CD4-positive, alpha-beta T cell treated with Interleukin-4 for 4 hours (primary cell): ENCODE measurements at places on chromosomes 7 and 10.
A peak's percentile ranks its signal among the peaks of the same experiment; 100 is the strongest.

- no peak for DNase-seq
Observed at GRCh38 chr7:115005251-115005650, 83.4 kb downstream of the MDFIC start.

GRCh38 chr10:76523246-76523645 is 1091.8 kb downstream of the LRMDA start:
- DNase-seq = no peak

DNA sequence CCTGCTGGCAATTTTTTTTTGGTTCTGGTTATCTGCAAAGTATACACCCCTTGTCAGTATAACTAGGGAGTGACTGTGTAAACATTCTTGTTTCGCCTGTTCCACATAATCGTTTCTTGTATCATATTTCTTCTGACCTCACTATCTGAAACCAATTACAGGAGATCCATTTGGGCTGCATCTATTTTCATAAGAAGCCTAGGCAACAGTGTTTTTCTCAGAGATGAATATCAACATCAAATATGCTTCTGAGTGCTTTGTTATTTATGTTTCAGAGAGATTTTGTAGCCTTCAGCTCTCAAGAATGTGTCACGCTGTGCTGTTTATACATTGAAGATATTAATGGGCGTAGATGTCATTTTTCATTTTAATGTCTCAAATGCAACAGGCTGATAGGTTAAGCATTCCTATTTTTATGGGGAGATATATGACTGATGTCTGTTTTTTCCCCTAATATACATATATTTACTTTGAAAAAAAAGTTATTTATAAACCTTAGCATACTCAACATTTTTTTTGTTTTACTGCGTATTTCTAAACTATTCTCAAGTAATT is 115.5 kb downstream of the FOXP2 start:
- no peak for DNase-seq

DNA sequence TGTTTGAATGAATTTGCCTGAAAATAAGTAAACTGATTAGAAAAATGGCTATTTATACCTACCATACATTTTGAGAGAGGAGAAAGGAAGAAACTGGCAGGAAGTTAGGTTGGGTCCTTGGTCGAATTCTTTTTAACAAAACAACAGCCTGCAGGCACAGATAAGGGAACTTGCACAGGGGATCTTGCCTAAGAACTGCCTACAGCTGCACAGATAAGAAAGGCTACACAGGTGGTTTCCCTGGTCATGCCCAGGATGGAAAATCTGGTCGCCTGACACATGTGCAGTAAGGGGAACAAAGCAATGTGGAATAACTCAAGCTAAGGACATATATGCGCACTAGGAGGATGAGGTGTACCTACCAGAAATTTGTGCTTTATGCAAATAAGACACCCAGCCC is 732.1 kb upstream of the POT1 start:
- no peak for DNase-seq

- DNase-seq = no peak
Observed at GRCh38 chr7:69047151-69047754, 551.0 kb upstream of the AUTS2 start.

GRCh38 chr7:26305090-26305868 is 13.6 kb downstream of the SNX10 start:
- peak; percentile 13 for DNase-seq

GRCh38 chr7:37670436-37670835 is 13.1 kb upstream of the GPR141 start:
- DNase-seq = no peak

DNA sequence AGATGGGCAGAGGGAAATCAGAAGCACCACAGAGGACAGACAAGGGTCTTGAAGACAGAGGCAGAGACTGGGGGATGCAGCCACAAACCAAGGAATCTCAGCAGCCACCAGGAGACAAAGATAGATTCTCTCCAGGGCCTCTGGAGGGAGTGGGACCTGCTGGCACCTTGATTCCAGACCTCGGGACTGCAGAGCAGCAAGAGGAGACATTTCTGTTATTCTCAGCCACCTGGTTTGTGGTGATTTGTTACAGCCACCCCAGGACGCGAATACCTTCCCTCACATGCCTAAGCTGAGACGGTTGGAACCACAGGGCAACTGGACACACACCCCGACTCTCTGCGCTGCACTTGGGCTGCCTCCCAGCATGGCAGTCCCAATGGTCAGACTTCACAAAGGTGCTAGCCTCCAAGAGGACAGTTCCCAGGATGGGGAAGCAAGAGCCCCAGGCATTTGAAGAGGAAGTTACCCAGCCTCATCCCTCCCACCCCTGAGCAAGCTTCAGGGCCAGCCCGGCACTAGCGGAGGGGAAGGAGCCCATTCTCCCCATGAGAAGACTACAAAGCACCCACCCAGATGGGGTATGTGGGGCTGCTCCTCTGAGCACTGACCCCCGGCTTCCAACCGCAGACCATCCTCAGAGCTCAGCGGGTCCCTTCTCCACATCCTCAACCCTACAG is 104.6 kb upstream of the INSIG1 start:
- DNase-seq = no peak

GRCh38 chr10:75035975-75036708 is 75.3 kb upstream of the SAMD8 start:
- DNase-seq = no peak

DNA sequence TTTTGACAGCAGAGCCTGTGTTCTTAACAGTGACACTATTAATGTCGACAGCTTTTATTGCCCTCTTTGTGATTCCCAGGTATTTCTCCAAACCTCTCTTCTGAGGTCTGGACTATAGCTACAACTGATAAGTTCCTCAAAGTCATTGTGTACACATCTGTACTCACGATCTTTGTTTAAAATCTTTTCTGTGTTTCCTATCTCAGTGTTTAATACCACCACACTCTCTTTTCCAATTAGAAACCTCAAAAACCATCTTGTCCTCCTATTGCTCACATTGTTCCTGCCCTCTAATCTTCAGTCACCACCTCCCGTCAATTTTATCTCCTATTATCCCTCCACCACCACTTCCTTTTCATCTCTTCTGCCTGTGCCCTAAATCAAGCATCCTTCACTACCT is 12.9 kb upstream of the WASL start:
- DNase-seq = no peak

- DNase-seq = no peak
Observed at GRCh38 chr7:145224775-145225174, 388.9 kb upstream of the TPK1 start.

DNA sequence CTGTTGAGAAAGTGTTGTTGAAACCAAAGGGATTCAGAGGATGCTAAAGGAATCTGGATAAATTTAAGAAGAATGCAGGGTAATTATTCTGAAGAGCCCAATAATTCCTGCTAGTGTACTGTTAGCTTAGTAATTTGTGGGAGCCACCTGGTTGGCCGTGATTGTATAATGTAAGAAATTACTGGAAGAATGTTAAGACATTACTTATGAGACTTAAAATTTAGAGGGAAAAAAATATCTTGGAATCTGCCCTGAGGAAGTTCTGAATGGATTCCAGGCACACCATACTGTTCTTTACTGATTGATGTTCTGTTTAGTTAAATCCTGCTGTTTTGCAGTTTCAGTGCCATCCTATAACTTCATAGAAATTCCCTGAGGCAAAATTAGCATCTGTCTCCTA is 155.0 kb upstream of the RHOBTB1 start:
- DNase-seq = no peak

DNA sequence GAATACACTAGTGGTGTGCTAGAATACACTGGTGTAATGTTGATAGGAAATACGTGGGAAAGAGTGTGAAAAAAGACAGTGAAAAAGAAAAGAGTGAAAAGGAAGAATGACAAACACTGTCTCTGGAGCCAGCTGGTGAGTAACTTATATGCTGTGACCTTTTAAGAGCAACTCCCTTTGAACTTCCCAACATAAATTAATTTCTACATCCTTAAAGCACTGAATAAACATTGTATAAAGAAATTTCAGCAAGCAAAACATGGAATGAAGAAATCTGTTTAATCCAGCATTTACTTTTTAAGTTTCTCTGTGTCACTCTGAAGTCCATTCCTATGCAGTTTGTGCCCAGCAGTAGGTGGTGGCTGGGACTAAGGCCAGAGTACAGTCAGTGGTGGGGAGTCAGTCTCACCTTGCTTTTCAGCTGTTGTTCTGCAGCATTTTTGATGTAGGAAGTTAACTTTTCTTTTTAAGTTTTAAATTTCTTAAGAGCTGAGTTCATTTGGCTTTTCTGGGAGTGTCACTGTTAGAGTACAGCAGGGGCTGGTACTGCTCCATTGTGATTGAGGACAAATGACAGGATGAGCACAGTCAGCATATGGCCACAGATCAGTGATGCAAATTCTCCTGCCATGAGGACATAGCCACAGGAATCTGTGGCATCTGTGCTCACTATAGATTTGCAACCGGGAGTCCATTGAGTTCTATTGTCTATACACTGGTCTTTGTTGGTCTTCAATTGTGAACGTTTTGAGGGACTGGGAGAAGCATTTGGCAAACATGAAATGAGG is 321.8 kb downstream of the ZNF248 start:
- DNase-seq = no peak

- DNase-seq = no peak
Observed at GRCh38 chr7:77549106-77549870, 12.2 kb downstream of the PTPN12 start.

DNA sequence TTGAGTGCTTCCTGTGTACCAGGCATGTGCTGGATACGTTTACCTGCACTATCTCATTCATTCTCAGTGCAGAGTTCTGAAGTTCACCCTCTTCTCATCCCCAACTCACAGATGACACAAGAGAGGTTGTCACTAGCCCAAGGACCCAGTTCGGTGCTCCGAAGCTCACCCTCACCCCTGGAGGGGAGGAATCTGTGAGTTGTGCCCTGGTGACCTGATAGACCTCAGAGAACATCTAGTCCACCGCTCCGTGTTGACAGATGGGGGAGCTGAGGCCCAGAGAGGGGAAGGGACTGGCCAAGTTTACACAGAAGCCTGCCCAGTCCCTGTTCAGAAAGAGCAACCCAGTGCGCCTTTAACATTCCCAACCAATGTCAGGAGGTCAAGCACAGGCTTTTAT is 44.8 kb upstream of the EMX2 start:
- no peak for DNase-seq

GRCh38 chr7:98864731-98865453 is 4.9 kb downstream of the TMEM130 start:
- DNase-seq = no peak

DNA sequence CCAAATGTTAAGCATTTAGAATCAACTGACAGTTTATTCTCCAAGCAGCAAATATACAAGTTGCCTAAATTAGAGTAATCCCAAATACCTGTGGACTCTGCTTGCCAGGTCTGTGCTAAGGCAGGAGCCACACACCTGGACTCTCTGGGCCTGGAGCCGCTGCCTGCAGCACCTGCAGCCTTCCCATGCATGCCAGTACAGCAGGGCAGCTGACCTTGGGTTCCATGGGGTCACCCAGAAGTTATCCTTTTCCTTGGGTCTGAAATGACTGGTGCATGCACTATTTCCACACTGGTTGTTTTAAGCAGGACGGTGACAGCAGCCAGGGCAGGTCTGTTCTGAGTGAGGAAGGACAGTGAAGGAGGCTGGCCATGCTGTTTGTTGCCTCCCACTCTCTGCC is 573.2 kb downstream of the GLRX3 start:
- no peak for DNase-seq

- no peak for DNase-seq
Observed at GRCh38 chr7:105009667-105010503, 4.1 kb upstream of the KMT2E start.

GRCh38 chr10:86592413-86592812 is 61.9 kb upstream of the OPN4 start:
- DNase-seq = no peak

GRCh38 chr10:6382081-6382480 is 179.3 kb downstream of the PFKFB3 start:
- DNase-seq = peak; percentile 52

- no peak for DNase-seq
Observed at GRCh38 chr10:28685717-28686116, 8.4 kb downstream of the BAMBI start.

- DNase-seq = no peak
Observed at GRCh38 chr10:5531558-5532306, 7.0 kb downstream of the CALML3 start.

DNA sequence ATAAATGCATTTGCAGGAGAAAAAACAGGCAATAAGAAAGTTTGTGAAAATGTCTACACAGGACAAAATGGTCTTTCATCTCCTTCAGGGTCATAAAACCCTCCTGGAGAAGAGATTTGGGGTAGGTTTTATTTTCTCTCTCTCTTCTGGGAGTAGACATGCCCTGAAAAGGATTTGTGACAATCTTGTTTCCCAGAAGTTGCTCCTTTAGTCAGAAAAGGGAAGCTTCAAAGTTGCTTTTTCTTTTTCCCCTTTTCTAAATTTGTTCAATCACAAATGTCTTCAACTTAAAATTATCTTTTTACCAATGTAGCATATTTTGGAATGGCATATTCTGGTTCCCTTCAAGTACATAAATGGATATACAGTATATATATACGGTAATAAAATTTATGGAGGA is 9.4 kb upstream of the ANKRD22 start:
- no peak for DNase-seq

DNA sequence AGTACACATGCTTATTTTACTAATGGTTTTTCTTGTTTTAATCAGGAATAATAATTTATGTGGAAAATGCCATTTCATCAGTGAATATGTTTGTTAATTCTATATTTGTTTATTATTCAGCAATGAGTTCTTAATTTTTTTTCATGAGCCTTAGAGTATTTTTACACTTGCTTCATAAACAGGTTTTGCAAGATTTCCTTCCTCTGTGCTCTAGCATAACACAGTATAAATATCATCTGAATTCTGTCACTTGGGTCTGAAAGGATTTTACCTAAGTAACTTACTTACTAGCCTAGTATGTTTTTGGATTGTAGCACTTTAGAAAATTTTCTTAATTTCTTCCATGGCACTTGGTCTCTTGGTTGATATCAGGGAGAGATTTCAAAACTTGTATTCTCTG is 45.8 kb downstream of the GLCCI1 start:
- no peak for DNase-seq

DNA sequence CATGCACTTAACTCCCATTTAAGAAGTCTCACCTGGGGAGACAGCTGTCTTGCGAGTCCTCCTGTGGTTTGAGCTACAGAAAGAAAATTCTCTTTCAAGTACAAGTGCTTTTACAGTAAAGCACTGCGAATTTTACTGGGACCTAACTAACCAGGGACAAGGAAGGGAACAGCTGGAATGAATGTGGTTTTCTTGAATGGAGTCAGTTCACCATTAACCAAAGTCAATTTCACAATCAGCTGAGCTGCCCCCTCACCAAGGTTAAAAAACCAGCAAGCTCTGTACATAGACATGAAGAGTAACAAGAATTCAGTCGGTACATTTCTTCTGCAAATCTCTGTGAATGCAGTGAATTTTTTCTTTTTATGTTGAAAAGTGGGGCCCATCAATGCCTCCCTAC is 56.3 kb downstream of the GFRA1 start:
- DNase-seq = no peak

- DNase-seq = no peak
Observed at GRCh38 chr10:130105724-130106123, 4.9 kb downstream of the C10orf143 start.

- no peak for DNase-seq
Observed at GRCh38 chr7:2711895-2712675, 24.1 kb downstream of the AMZ1 start.

DNA sequence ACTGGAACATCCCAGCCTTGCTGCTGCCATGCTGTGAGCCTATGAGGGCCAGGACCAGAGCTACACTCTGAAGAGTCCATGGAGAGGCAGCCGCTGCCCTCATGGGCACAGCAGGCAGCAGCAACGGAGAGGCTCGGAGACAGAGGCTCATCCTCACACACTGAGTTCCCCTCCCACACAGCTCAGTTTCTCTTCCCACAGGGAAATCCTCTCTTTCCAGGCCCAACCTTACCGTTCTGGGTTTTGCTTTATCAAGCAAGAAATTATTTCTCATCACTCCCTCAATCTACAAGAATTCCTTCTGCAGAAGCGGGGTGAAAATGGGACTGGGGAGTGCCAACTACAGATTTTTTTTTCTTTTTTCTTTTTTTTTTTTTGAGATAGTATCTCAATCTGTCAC is 36.6 kb downstream of the GOLGA7B start:
- DNase-seq = no peak
